Epithelial cell of esophagus (primary cell): ENCODE measurements at places on chromosomes 6 and 20.

GRCh38 chr6:10266061-10266460, 148.8 kb downstream of the TFAP2A start:
- DNase-seq: peak; percentile 84

DNA sequence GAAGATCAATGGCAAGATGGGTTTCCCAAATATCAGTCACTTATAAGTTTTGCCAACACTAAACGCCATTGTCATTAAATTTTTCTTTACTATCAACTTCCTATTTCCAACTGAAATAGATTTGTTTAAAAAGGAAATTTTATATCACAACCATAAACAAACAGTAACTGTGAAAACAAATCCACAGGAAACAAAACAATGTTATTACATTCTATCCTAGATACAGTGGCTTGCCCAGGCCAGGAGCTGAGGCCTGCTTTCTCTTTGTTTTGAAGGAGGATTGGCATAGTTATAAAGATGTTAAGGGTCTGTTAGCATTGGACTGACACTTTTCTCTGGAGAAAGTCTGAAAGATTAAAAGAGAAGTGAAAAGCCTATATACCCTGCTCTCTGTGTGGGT, 24.9 kb downstream of the PPP1R16B start:
- DNase-seq: no peak

DNA sequence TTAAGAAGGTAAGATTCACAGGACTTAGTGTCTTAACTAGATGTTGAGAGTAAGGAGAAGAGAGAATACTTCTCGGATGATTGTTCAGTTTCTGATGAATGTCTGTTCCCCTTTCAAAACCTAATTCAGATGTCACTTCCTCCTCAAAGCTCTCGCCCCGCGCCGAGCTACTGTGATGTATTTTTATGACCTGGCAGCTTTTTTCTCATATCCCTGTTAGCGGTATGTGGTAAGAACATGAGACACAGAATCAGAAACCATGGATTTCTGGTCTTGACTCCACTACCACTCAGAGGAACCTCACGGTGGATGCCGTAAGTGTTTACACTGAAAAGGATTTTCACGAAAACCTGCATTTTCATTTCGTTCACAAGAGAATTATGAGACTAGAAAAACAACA, 48.4 kb downstream of the CEP43 start:
- no peak for DNase-seq

DNA sequence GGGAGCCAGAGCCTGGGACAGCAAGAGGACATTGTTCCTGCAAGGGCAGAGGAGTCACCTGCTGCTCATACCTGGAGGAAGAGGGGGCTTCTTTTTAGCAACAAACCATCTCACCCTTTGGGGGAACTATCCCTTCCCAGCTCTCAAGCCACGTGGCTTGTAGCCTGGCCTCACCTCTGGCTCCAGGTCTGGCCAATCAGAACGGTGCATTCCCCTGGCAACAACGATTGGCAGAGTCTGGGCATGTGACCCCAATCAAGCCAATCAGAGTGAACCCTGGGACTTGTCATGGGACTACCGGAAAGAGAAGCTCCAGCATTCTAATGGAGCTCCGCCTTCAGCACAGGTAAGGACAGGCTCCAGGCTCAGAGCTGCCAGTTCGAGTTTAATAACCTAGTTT, 33.6 kb downstream of the KCNB1 start:
- peak; percentile 11 for DNase-seq

DNA sequence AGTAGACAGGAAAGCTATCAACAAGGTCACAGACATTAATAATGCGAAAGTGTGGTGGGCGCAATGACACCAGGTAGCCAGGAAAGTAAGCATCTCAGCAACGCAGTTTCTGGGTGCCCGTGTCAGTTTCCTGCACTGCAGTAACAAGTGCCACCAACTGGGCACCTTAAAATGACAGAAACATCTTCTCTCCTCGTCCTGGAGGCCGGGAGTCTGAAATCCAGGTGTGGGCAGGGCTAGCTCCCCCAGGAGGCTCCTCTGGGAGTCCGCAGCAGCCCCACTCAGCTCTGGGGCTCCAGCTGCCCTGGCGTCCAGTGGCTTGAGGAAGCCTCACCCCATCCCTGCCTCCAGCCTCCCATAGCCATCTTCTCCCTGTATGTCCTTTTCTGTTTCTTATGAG, 387.2 kb downstream of the TAF4 start:
- no peak for DNase-seq

DNA sequence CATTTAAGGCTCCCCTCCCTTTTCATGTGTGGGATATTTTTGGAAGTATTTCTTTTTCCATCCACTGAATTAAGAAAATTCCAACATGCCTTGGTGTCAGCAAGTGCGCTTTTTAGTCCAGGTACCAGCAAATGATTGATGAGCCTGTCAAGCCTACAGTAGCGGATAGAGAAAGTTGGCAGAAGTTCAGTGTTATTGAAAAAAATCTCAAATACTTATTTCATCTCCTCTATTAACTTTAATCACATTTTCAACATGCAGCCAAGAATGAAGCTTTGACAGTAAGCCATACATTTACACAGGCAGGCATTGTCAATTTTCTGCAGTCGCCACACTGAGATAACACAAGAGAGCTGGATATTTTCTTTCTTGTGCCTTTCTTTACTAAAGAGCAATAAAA, 50.4 kb downstream of the BLOC1S5 start:
- DNase-seq: no peak

- DNase-seq: no peak
Observed at GRCh38 chr6:112827793-112828192, 480.7 kb downstream of the RFPL4B start.

DNA sequence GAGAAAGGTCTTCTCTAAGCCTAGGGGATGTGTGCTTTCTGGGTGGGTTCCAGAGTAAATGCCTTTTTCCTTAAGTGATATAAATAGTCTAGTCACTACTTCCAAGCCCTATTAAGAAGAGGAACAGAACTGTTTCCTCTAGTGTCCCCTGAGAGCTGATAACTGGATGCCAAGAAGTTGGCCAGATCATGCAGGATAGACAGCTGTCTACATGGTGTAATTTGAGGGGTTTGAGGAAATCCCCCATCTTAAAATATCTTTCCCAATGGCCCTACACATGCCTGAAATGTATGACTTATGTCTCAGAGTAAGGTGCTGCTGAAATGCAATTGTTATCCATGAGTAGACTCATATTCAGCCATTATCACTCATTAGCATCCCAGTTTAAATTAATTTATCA, 20.2 kb upstream of the PIM1 start:
- DNase-seq: no peak

DNA sequence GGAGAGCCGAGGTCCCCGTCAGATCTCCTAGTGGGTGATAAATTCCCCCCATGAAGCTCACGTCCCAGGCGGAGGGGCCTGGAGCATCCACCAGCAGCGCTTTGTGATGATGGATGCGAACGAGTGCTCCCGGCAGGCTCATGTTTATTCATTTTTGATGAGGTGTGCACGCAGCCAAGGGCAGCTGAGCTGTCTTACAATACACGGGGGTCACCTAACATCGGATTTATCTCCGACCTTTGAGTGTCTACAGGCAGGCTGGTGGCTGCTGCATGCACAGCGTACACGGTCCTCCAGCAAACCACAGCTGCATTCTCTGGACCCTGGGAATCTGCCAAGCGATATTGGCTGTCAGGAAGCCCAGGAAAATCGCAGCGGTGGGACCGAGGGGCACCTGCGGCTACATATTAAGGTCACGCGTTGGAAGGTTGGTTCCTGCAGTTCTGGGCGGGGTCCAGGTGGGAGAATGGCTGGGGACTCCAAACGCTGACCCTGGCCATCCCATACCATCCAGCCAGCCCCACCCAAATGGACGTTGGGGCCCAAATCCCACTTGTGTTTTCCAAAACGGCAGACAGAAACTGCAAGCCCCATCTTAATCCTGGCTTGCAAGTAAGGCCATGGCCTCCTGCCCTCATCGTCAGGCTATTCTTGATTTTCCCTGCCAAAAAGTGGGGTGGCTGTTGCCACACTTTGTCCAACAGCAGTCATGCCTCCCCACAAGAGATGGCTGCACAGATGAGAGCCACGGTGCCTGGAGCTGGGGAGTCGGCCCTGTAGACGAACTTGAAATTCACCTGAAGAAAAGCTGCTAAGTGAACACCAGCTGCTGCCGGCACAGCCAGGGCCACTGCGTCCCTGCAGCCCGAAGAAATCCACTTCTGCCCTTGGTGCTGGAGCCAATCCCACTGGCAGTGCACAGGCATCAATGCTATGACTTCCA, 399.9 kb downstream of the TAF4 start:
- no peak for DNase-seq

GRCh38 chr6:13273931-13274706, 54.2 kb downstream of the TBC1D7 start:
- DNase-seq: no peak
